Cardiac septum (tissue), 1 donor: ENCODE measurements at places on chromosomes 12 and 14. TPM values are rescaled to one million over a fixed set of nuclear protein-coding genes. Genes with fewer than 3 reads are reported as not detected.
A peak's percentile ranks its signal among the peaks of the same experiment; 100 is the strongest.

DNA sequence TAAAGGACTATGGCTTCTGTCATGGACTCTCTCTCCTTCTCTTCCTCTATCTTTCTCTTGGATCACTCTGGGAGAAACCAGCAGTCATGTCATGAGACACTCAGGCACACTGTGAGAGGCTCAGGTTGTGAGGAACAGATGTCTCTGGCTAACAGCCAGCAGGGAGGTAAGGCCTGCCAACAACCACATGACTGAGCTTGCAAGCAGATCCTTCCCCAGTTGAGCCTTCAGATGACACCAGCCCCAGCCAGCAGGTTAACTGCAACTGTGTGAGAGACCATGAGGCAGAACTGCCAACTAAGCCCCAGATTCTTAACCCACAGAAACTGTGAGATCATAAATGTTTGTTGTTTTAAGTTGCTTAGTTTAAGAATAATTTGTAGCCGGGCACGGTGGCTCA, 90.6 kb downstream of the VCPKMT start:
- DNase-seq = no peak

Gene THTPA
- total RNA-seq = 17.5 TPM

DNA sequence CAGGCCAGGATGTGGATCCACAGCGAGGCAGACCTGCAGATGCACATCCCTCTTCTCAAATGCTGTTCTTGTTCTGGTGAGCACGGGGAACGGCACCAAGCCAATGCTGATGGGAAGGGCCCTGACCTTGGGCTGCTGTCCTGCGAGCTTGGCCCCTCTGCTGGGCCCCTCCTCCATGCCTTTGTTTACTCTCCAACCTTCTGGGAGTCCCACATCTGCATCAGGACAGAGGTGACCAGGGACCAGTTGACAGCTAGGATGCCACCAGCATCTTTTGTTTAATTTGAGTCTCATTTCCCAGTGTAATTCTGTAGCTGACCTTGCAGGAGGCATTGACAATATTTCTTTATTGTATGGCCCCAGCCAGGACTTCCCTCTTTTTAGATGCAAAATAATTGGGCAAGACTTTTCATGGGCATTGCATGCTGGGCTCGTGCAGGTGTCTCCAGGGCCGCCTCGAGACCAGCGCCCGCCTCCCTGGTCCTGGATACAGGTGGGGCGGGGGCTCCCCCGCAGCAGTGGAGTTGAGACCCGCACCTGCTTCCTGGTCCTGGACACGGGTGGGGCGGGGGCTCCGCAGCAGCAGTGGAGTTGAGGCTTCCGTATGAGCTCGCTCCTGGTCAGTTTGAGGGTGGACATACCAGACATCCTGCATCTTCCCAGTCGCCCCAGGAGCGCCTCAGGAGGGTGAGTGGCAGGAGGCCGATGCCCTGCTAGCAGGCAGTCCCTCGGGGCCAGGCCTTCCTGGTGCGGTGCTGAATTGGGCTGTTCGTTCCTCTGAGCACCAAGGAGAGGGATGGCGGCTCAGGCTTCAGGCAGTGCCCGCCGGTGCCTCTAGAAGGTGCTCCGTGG, 11.4 kb downstream of the PACS2 start:
- DNase-seq = no peak

DNA sequence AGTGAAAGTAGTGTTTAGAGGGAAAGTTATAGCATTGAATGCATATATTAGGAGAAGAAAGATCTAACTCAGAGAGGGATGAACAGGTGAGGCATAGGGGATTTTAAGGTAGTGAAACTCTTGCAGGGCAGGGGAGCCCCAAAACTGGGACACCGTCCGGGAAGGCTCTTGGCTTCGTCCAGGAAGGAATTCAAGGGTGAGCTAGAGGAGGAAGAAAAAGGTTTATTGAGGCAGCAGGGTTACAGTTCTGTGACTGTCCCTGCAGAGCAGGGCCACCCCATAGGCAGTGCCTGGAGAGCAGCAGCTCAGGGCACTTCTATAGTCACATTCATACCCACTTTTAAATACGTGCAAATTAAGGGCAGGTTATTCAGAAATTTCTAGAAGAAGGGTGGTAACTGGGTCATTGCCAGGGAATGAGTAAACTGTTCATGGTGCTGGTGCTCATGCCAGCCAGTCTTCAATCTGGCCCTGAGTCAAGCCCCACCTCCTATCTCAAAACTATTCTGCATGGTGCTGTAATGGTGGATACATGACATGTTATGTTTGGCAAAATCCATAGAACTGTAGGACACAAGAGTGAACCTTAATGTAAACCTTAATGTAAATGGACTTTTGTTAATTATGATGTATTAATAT, 1.2 kb upstream of the OAS1 start:
- no peak for DNase-seq

DNA sequence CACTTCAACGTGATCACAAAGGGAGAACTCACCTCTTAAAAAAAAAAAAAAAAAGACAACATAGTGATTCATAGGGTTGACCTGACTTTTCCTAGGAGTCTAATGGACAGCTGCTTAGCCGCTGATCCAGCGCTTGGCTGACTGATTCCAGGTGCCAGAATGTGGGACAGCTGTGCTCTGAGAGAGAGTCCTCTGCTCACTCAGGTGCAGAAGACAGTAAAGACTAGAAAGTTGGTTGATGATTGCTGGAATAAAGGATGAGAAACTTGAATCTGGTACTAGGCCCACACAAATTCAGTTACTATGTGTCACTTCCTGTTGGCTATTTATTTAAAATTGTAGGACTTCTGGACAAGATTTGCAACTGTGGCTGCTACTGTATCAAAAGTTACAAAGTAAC, 229.4 kb downstream of the CHST11 start:
- DNase-seq = peak; percentile 35

Gene SLC7A8
- 4.4 TPM for total RNA-seq

Gene C14orf180
- 67.8 TPM for total RNA-seq

GRCh38 chr12:116495260-116495659, 63.9 kb upstream of the MAP1LC3B2 start:
- DNase-seq = no peak

GRCh38 chr12:26017484-26018211, 59.2 kb downstream of the RASSF8 start:
- DNase-seq = no peak

DNA sequence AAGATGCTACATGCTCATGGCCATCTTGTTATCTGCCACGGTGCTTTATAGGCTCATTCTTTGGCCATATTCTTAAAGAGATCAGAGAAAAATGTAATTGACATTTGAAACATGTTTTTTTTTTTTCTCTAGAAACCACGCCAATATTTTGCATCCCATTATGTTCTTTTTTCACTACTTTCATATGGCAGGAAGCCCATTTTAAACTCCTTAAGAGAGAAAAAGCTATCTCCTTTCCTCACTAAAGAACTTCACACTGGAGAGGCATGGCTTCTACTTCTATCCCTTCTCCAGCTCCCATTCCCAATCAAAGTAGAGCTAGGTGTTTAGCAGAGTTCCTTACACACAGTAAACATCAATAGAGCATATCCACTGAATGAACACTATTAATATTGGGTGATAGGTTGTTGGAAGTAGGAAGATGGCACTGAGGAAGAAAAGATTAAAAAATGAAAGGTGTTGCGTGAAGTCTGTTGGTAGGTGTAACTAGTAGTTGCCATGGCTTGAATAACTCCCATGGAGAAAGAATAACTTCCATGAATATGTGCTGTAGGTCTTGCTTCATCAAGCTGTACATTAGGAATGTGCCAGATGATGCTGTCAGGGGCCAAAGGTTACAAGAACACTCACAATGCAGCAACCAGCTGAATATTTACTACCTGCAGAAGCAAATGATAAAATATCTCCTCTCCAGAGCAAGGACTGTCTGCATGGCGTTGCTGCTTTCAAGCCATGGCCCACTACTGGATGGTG, 178.8 kb downstream of the STXBP6 start:
- DNase-seq = no peak

DNA sequence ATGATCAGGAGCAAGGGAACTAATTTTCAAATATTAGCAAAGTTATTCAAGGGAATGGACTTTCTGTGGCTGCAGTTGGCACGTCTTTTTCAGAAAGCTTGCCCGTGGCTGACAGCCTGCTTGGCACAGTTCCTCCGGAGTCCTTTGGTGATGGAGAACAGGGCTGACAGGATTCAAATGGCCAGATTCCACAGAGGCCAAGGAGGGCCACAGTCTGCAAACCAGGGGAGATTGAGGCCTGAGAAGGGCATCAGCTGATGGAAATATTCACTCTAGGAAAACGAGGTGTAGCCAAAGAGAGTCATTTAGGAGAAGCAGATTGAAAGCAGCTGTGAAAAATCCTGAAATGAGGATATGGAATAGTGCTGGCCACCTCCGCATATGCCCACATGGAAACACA, 178.3 kb downstream of the EMP1 start:
- no peak for DNase-seq

Gene ASCL1
- not detected for total RNA-seq

DNA sequence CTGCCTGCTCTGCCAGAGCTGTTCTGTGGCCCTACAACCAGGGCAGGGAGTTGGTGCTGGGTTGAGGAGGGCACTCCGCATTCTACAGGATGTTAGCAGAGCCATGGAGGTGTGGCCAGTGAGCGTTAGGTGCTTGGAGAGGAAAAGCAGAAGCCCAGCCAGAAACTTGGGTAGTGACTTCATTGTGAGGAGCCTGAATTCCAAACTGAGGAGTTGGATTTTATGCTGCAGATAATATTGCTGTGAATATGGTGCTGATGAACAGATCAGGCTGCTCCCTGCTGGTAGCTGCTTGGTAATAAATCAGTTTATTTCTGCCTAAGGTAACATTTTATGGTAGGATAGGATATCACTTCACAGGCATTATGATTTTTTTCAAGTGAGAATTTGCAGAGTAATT, 7.1 kb upstream of the CCDC175 start:
- DNase-seq = no peak

Gene ACOT4
- total RNA-seq = 0.73 TPM

DNA sequence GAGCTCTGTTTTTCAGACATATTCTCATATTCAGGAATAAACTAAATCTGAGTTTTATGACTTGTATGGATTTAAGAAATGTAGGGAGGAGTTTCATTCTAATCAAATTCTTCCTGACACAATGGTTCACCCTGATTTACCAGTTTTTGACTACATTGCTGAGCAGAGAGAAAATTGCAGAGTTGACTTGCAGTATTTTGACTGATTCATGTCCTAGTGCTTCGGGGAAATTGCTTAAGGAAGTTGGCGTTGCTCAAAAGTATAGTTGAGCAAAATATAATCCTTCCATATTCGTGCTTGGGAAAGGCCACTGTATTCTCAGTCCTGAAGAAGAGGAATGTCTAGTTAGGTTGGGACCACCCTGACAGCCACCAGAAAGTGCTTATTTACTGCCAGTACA, 1.3 kb upstream of the TWF1 start:
- DNase-seq = no peak

DNA sequence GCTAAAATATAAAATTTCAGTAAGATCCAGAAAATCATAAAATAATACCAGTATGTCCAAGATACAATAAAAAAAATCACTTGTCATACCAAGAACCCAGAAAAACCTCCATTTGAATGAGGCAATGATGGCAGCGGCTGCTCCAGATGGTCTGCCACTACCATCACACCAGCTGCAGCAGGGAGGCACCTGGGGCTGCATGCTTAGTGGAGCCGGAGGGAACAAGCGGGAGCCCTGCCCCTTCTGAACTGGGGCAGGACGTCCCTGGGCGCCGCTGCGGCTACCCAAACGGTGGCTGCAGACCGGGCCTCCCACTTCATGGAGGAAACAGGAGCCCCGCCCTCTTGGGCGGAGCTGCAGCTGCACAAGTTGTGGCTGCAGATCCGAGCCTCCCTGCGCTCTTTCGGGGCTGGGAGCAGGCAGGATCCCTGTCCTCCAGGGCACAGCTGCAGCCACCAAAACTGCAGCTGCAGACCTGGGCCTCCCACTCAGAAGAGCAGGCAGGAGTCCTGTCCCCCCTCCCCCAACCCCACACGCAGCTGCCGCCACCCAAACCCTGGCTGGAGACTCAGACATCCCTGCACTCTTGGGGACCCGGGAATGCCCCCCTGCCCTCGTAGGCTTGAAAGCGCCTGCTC, 36.1 kb upstream of the OR5AU1 start:
- peak; percentile 89 for DNase-seq

DNA sequence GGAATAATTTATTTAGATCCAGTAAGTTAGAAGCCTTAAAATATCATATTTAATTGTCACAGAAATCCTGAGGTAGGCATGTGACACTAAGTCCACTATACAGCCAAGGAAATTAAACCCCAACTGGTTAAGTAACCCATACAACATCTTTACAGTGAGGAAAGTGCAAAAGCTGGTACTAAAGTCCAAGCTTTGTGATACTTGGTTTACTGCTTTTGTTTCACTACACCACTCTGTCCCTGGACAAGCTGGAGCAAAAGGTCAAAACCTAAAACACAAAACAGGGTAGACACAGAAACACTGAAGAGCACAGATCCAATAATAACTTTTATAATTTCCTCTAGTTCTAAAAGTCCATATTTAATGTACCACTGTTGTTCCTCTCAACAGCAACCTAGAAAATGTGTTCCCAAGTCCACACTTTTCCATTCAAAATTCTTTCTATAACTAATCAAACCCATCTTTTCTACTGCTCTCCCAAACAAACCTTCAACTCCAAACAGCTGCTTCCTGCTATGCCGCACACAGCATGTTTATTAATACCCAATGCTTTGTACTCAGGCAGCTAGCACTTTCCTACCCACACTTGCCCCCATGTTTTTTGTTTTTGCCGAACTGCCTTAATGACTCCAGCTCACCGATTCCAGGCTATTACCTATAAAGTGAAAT, 90.9 kb downstream of the MED13L start:
- DNase-seq = no peak

GRCh38 chr12:73599268-73599667, 938.4 kb upstream of the ATXN7L3B start:
- DNase-seq = no peak

Gene PLXNC1
- total RNA-seq = 4.4 TPM

DNA sequence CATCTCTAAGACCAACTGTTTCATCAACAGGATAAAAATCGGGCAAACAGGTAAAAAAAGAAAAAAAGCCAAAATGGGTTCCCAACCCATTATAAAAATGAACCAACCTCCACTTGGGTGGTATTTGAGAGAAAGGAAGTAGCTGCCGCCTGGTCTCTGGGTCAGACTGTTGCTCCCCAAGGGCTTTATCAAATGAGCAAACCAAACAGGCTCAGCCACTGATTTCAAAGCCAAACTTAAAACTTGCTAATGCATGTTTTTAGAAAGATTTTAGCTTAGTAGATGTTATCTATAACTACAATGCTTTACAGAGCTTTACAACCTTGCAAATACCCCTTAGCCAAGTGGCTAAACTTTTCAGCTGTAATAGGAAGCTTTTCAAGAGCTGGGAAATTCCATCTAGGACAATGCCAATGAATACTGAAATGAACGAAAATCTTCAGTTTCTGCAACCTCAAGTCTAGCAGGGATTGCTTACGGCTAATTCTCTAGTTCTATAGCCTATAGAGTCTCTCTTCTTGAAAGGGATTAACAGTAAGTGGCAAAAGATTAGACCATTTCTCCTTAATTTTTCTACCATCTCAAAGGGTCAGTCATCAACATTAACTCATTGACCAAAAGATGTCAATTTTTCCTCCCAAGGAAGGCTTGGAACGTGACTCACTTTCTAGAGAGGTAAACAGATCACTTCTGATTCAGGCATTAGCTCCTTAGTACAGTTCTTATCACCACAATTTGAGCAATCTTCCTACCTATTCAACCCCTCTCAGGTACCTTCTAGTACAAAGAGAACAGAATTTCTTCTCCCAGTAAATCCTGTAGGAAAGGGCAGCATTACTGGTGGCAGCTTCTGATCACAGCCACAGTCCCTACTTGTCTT, 4.2 kb downstream of the PPM1H start:
- no peak for DNase-seq
